Skin of body (tissue), 3 donors: ENCODE measurements at places on chromosomes 2 and 18.

GRCh38 chr2:31304816-31305215 lies 70.9 kb downstream of the EHD3 start:
- DNase-seq, result no peak

DNA sequence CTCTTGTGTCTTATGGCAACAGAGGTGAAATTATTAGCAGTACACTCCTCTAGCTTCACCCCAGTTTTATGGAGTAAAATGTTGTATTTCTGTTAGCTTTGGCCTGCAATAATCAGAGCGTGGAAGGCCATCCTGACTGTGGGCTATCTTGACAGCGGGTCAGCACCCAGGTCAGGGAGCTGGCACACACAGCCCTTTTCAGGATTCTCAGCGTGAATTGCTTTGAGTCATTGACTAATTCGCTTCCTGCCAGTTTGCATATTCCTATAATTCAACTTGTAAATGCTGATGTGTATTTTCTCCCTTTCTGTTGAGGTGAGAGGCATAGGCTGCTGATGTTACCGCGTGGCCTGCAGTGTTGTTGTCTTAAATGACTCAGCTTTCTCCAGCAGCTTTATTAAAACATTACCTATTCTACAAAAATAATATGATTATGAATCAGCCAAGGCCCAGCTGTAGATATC lies 109.6 kb upstream of the EML6 start:
- DNase-seq, result no peak

- no peak for DNase-seq
Measured at GRCh38 chr2:25029183-25029554, 12.7 kb upstream of the EFR3B start.

DNA sequence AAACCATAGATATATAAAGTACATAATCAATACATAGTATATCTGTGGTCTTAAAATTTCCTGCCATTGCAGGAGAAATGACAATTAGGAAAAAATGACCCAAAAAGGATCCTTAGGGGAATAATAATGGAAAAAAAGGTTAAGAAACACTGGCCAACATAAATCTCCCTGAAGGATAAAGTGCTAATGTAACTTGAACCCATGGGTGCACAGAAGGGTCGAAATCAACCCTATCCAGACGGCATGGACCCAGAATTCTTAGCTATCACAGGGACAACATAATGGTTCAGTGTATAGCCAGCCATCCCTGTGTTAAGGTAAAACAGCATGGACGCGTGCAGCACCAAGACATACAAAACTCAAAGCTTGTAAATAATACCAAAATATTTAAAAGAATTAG lies 150.8 kb downstream of the DYM start:
- no peak for DNase-seq

GRCh38 chr2:66920415-66920814 lies 476.7 kb upstream of the ETAA1 start:
- DNase-seq, result no peak

DNA sequence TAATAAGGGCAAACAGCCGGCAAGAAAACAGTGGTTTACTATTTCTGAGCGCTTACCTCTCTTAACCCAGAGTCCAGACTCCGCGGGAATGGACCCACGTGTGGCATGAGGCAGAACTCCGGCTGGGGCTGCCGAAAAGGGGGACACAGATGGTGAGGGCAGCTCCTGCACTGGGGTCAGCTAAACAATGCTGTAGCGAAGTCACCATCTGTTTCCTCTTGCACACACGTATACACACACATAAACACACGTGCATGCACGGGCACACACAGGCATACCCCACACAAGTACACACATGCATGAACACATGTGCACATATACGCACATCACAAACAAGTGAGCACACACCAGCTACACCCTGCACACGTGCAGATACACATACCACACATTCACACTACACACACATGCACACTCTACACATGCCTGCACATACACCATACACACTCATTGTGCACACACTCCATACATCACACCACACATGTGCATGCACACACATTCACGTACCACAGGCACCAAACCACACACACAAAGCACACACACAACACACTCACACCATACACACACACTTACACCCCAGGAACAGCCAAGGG lies 105.9 kb upstream of the ID2 start:
- no peak for DNase-seq

- DNase-seq, result peak; percentile 37
Measured at GRCh38 chr18:59540780-59541179, 156.4 kb downstream of the CCBE1 start.

- DNase-seq, result no peak
Measured at GRCh38 chr18:5975111-5976002, 80.0 kb upstream of the TMEM200C start.

DNA sequence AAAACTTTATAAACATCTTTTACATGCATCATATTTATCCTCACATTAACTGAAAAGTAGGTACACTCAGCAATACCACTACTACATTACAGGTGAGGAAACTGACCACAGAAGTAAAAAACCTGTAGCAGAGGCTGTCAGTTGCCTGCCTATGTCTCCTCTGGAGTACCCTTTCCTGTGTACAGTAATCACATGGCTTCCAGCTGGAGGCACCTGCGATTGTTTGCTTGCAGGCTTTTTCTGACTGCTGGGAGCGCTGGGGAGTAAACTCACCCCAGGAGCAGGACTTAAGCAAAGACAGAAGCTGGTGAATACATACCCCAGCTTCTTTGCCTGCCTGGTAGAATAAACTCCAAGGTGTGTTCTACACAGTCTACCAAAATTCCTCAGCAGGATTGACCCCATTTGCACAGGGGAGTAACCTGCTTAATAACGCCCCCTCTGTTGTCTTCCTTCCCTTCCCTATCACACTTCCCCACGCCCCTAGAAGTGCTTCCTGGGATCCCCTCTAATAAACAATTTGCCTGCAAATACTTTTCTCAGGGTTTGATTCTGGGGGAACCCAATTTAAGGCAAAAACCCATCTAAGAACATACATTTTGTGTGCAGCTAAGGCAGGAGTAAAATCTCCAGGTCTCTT lies 138.9 kb downstream of the PTH2R start:
- DNase-seq, result no peak

DNA sequence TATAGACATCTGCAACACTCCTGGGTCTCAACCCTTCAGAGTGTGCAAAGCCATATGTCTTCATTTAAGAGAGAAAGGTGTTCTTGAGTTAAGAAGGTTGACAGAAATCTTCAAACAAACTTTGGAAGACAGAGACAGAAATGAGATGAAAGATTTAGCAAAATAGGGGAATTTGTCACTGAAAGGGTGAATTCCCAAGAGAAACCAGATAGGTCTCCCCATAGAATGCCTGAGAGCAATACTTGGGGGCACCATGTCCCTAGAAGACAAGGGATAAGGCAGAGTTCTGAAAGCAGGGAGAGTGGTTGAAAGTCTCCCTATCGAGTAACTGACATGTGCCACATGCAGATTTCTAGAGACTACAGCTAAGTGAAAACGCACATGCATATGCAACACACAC lies 50.0 kb downstream of the AP1S3 start:
- no peak for DNase-seq

- no peak for DNase-seq
Measured at GRCh38 chr2:37164757-37165156, 8.0 kb upstream of the EIF2AK2 start.

DNA sequence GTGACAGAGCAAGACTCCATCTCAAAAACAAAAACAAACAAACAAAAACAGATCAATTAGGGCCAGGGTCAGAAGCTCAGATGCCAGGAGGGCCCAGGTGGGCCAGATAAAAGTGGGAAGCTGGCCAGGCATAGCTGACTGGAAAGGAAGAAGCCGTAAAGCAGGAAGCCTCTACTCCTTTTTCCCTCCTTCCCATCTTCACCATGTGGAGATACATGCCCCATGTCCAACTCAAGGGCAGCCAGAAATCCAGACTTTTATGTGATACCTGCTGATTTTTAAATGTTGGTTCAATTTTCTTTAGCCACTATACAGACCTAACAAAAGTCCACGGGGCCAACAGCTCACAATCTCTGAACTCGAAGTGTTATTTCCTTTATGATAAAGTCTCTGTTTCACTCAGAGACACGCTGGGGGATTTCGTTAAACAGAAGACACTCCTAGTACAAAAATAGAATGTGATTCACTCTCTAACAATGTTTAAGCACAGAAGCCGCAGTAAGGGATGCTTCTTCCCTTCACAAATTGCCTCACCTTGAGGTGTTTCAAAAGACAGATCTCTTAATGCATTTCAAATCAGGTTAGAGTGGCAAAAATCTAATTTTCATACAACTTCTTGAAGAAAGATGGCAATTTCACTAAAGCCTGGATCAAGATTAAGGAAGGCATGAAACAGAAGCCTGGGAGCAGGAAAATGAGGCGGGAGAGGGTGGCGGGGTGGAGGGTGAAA lies 14.0 kb downstream of the TMEM247 start:
- no peak for DNase-seq

DNA sequence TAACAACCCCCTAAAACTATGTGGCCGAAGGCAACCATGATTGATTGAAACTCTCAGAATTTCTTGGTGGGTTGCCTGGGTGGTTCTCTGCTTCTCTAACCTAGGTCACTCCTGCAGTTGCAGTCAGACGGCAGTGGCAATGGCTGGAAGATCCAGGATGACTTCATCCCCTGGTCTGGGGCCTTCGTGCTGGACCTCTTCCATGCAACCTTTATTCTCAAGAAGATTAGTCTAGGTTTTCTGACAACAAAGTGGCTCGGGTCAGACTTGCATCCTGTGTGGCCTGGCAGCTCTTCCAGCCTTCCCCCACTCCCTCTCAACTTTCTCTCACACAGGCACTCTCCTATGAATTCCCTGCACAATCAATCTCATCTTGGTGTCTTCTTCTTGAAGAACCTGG lies 76.4 kb downstream of the METTL4 start:
- DNase-seq, result no peak

- peak; percentile 16 for DNase-seq
Measured at GRCh38 chr2:69741229-69741574, 732 bp upstream of the ANXA4 start.

- no peak for DNase-seq
Measured at GRCh38 chr2:222575618-222576017, 80.3 kb downstream of the FARSB start.

DNA sequence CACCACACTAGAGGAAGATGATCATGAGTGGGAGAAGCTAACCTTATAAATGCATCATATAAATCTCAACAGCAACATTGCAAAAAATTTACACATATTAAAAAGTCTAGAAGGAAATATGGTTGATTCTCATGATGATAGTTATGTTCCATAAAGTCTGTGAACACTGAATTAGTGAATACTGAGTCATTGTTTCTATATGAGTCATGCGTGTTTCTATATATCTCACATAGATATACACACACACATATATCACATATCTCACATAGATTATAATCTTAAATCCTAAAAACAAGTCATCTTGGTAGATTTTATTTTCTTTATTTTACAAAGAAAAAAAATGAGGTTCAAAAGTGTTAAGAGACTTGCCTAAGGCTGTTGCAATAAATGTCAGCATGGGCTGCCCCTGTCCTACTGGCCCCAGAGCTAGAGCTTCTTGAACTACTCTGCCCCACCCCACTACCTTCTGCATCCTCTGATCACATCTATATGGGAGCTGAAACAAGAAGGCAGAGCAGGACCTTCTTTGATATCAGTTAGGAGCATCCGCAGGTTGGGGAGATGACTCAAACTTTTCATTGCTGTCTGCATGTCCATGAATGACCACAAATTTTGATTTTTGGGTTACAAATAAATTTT lies 81.8 kb upstream of the ADAM23 start:
- no peak for DNase-seq

DNA sequence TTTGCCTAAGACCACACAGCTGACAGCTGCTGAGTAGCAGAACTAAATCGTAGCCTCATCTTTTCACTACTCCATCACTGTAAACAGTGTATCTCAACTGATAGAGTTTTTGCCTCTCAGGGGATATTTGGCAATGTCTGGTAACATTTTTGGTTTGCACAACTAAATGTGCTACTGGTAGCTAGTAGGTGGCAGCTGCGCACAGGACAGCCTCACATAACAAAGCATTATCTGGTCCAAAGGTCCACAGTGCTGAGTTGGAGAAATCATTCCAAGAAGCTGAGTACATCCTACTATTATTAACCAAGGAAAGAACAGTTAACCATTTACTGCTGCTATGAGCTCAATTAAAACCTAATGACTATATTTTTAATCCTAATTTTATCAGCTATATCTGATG lies 6.1 kb upstream of the CCDC102B start:
- no peak for DNase-seq

DNA sequence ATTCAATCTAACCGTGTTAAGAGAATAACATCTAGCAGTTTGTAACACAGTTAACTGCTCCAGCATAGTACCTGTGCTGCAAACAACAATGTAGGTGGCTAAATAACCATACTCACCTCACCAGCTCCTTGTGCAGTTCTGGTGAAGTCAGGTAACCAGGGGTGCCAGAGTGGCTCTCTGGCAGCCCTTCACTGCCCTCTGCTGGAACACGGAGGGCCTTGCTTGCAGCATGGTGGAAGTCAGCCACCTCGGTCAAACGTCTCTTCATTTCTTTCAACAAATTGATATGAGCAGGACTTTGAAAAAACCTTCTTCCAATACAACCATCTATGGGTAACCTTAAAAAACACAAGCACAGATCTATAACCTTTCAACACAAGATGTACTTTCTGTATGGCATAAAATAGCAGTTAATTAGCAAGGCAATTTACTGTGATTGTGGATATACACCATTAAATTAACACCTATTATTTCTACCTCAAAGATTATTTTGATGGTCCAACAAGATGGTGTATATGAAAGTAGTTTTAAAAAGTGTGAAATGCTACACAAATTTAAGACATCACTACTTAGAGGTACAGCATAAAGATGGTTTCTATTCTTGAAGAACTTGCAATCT lies 56.6 kb downstream of the EPG5 start:
- no peak for DNase-seq

GRCh38 chr2:7604456-7604855 lies 687.2 kb downstream of the RNF144A start:
- DNase-seq, result no peak

DNA sequence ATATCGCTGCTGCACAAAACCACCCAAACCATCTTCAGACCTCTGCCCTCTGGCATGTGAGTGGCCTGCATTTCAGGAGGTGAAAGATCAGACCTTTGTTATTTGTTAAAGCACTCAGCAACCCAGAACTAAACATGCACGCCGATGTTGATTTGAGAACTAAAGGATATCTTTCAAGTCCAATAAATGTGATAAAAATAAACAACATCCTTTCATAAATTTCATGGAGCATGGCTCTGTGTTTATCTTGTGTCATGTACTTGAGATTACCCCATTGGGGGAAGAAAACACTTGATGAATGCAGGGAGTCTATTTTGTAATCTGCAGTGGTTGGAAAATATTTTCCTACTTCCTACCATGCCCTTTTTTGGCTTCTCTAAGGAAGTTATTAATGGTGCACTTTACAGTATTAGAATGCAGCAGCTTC lies 70.8 kb upstream of the GATA6 start:
- no peak for DNase-seq

DNA sequence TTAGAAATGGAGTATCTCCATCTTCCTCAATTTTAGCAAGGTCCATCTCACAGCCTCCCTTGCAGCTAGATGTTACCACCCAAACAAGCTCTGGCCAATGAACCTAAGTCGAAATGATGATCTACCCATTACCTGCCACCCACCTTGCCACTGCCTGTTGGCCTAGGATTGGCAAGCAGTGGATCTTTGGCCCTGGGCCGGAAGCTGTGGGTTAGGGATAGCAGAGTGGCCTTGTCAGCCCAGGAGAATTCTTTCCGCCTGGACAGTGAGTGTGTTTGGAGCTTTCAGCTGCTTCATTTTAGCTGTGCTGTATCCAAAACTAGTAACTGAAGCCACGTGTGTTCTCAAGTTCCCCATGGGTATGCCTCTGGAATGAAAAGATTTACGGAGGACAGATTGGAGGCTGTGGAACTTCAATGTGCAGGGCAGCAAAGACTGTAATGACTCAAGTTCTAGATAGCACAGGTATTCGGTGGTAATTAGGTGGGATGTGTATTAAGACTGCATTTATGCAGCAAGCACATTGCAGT lies 7.7 kb upstream of the PARD6G start:
- DNase-seq, result peak; percentile 7
